Activated naive CD8-positive, alpha-beta T cell treated with anti-CD3 and anti-CD28 coated beads, Interleukin-2, amount 50 U/mL, for 16 hours (primary cell): ENCODE measurements at places on chromosomes 7 and 10.

DNA sequence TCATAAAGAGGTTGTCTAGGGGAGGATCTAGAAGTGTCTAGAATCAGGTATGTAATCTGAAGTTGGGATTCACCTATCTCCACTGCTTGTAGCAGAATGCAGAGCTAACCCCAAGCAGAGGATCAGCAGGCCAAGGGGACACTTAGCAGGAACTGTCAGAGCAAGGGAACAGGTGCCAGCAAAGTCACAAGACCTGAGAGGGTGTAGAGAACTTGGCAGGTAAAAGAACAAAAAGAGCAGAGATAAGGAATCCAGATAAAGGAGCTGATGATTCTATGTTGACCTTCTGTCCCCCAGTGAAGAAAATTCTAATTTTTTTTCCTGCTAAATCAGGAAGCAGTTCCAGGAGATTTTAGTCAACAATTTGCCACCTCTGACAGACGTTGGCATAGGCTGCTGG is 91.4 kb upstream of the CCDC71L start:
- DNase-seq: no peak

DNA sequence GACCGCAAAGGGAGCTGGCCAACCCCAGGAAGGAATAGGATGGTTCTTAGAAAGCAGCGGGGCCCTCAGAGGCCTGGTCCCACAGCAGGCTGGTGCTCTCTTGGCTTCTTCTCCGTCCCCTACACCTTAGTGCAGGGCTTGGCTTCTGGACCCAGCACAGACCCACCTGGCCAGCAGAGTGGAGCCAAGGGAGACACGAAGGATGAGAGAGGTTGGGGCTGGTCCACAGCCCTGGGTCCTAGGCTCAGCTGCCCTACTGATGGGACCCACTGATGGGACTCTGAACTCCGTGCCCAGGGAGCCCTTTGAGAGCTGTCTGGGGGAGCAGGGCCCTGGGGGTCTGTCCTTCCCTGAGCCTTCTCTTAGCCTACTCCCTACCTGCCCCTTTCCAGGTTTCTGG is 6.2 kb upstream of the TLX1 start:
- DNase-seq: no peak

GRCh38 chr10:10044922-10045764 is 972.5 kb upstream of the CELF2 start:
- DNase-seq: no peak

- DNase-seq: no peak
Measured at GRCh38 chr7:134891696-134892678, 94.3 kb upstream of the AGBL3 start.

DNA sequence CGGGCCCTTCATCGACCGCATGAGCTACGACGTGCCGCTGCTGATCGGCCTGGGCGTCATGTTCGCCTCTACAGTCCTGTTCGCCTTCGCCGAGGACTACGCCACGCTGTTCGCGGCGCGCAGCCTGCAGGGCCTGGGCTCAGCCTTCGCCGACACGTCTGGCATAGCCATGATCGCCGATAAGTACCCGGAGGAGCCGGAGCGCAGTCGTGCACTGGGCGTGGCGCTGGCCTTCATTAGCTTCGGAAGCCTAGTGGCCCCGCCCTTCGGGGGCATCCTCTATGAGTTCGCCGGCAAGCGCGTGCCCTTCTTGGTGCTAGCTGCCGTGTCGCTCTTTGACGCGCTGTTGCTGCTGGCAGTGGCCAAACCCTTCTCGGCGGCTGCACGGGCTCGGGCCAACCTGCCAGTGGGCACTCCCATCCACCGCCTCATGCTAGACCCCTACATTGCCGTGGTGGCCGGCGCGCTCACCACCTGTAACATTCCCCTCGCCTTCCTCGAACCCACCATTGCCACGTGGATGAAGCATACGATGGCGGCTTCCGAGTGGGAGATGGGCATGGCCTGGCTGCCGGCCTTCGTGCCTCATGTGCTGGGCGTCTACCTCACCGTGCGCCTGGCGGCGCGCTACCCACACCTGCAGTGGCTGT is 1.2 kb downstream of the SLC18A3 start:
- DNase-seq: no peak

DNA sequence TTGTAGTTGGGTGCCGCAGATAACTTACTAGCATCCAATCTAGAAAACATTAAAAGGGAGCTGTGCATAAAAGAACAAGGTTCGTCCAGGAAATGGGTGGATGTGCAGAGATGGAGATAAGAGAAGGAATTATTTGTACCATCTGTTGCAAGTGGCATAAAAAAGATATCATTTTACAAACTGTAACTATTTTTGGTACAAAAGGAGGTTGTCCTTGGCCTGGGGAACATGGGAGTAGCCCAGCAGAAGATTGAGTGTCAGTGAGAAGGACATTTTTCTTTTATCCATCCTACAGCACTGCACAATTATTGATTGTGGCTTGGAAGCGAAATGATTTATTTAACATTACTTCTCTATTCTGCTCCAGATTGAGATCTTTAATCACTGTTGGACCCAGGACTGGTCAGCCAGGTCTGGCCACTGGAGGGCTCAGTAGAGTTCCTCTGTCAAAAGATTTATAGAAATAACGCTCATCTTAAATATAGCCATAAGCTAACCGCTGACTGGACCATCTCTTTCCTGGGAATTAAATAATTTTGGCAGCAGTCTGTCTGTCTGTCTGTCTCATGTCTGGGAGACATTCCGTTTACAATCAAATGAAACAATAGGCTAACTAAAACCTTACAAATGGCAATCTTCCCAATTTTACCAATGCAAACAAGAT is 254.1 kb downstream of the KIAA1217 start:
- no peak for DNase-seq

DNA sequence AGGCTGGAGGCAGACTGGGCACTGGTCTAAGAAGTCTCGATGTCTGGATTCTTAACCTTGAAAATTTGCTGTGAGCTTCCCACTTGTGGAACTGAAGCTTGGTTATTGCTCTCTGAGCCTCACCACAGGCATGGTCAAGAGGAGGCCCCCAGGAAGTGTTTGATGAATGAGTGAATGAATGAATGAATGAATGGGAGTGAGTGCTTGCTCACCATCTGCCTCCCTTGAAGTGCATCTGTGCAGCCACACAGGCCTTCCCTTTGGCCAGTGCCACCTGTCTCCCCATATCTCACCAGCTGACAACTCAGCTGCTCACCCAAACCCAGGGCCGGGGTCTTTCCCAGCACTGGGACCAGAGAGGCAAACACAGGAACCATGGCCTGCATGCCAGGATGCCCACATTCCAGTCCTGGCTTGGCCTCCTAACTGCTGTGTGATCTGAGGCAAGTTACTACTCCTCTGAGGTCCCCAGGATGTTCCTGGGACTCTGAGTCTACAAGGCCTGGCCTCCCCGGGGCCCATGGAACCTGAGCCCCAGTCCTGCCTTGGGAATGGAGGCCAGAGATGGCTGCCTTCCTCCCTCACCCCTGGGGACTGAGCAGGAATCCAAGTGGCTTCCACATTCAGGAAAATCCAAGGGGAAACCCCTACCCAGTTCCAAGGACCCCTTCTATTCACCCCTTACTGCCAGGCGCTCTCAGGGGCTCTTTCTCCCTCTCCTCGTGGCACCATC is 51.4 kb upstream of the SLC29A3 start:
- no peak for DNase-seq

GRCh38 chr7:101936223-101936610 is 118.8 kb downstream of the CUX1 start:
- DNase-seq: no peak

DNA sequence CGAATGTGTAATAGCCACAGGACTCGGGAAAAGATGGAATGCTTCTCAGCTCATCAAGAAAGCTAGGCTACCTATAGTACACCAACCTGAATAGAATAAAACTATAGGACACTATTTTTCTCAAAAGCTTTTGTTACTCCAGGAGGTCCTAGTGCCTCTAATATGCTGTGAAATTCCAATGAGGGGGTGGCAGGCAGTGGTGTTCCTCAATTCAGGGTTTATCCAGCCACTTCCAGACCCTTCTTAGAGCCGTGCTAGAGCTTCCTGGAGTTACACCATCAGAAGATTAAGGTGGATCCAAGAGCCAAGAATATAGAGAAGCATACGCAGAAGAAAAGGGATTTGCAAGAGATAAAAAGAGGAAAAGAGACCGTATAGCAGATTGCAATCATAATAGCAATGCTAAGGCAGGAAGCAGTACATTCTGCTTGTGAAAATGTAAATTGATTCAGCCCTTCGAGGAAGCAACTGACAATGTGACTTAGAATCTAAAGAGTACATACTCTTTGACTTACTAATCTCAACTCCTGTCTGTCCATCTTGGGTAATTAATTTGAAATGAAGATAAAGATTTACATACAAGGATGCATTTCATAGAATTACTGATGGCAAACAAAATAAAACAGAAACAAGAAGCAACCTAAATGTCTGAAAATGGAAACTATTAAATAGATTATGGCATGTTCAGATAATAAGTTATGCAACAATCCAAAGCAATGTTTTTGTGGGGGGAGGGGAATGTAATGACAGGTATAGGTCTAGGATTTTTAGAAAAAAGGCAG is 2.1 kb downstream of the ST8SIA6 start:
- no peak for DNase-seq

DNA sequence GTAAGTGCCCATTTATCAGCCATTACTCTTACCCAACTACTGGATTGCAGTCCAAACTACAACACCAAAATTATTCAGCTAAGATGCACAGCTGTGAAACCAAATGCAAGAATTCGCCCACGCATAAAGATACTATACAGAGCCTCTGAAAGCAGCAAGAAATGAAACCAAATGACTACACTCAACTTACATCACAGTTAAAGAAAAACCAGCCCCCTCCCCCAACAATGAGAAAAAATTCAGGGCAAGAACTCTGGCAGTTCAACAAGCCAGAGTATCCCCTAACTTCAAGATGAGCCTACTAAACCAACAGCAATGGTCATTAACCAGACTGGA is 209.1 kb upstream of the VWC2 start:
- DNase-seq: no peak

DNA sequence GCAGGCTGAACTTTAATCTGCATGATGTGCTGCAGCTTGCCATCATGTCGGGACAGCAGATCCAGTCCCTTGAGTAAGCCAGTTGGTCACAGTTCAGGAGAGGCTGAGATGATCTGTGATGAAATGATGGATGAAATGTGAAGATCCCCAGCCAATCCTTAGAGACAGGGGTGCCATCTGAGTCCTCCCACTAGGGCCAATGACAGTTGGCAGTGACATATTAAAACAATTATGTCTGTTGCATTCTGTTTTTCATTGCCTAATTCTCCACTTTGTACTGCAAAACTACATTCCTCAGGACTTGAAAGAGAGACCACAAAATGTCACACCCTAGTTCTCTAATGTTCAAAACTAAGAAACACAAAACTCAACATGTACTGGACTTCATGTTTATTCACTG is 66.3 kb upstream of the CAV2 start:
- DNase-seq: no peak

DNA sequence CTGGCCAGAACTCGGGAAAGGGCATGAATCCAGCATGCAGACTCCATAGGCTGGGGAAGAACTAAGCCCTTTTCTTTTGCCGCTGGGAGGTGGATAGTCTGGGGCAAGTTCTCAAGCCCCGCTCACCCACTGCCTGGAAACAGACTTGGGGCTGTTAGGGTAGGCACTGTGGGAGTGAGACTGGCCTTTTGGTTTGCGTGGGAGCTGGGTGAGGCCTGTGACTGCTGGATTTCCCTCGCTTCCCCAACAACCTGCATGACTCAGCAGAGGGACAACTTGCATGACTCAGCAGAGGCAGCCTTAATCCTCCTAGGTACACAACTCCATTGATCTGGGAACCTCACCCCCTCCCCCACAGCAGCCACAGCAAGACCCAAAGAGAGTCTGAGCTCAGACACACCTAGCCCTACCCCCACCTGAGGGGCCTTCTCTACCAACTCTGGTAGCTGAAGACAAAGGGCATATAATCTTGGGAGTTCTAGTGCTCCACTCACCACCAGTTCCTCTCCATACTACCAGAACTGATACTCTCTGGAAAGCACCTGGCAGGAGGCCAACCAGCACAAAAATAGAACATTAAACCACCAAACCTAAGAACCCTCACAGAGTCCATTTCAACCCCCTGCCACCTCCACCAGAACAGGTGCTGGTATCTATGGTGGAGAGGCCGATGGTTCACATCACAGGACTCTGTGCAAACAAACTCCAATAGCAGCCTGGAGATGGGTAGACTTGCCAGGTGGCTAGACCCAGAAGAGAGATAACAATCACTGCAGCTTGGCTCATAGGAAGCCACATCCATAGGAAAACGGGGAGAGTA is 81.4 kb upstream of the LAMB4 start:
- DNase-seq: no peak

DNA sequence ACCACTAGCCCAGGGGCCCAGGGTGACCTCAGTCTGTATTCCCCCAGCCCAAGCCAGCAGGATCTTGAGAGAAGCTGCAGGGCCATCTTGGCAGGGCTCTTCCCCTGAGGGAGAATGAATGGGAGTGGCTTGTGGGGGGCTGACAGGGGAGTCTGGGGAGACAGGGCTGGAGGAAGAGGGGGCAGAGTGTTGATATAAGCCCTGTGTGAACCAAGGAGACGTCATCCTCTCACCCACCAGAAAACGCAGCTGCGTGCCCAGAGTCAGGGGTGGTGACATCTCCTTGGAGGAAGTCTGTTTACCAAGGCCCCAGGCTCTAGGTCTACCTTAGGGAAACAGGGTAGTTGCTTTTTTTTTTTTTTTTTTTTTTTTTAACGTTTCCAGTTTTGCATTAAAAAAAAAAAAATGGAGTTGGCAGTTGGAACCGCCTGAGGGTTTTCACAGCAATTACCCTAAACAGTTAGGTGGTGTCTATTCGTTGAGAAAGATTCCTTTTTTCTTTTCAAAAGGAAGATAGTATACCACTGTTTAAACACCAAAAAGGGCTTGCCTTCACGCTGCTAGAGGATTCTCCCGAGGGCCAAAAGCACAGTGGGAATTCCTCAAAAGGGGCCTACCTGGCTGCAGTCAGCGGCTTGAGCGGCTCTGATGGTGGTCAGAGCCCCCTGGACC is 113.8 kb downstream of the PRPF18 start:
- no peak for DNase-seq

GRCh38 chr10:92125144-92125543 is 165.7 kb downstream of the CPEB3 start:
- no peak for DNase-seq

DNA sequence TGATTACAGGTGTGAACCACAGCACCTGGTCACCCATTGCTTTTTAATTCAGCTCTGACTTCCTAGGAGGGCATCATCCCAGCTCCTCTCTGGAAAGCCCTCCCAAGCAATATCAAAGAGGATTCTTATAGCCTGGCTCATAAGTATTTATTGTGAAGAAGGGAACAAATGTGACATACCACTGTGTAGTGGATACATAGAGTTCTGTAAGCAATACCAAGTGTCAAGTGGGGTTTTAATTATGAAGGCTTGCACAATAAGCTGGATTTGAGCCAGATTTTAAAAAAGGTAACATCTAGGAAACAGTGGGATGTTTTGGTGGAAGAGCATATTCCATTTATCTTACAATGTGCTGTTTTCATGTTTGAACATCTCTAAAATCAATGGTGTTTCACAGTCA is 19.0 kb upstream of the PRTFDC1 start:
- DNase-seq: no peak

GRCh38 chr7:101891936-101892640 is 74.7 kb downstream of the CUX1 start:
- DNase-seq: no peak

- no peak for DNase-seq
Measured at GRCh38 chr10:78540355-78541076, 506.9 kb downstream of the RPS24 start.
